EL (cell line): ENCODE measurements at places on chromosomes 16 and 17.

DNA sequence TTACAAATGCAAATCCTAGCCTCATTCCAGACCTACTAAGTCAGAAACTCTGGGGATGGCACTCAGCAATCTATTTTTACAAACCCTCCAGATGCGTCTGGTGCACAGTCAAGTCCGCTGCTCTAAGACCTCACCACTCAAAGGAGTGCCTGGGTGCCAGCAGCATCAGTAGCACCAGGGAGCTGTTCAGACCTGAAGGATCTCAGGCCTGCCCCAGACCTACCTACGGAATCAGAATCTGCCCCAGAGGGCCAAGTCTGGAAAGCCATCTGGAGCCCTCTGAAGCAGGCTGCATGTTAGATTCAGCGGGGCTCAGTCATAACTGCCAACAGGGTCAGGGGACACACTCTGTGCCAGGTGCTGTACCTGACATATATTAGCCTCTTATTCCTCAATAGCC lies 17.6 kb downstream of the MEOX1 start:
- no peak for DNase-seq

DNA sequence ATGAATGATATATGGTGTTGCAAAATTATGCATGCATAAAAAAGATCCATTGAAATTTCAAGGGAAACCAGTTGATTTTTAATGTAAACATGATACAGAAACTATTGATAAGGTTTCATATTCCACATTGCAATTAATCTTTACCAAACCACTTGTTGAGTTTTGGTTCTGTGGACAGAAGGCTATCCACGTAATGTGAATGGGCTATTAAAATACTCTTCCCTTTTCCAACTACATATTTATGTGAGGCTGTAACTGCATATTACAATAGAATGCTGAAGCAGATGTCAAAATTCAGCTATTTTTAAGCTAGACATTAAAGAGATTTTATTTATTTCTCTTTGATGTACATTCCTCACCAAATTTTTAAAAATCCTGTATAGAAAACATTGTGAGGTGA lies 33.7 kb upstream of the VPS4A start:
- no peak for DNase-seq

DNA sequence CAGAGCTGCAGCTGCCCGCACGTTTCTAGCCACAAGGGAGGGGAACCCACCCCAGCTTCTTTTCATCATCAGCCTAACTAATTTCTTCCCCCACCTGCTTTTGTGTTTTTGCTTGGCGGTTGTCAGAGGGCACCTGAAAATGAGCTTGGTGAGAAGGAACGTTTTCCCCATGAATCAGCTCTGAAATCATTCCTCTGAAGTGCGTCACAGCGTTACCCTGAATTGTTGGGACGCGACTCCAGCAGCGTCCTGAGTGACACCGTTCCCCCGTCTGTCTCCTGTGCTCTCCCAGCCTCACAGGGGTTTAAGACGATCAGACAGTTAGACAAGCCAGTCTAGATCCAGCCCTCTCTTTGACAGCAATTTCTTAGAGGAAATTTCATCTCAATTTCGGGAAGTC lies 722.9 kb upstream of the EEF2KMT start:
- DNase-seq, result no peak

DNA sequence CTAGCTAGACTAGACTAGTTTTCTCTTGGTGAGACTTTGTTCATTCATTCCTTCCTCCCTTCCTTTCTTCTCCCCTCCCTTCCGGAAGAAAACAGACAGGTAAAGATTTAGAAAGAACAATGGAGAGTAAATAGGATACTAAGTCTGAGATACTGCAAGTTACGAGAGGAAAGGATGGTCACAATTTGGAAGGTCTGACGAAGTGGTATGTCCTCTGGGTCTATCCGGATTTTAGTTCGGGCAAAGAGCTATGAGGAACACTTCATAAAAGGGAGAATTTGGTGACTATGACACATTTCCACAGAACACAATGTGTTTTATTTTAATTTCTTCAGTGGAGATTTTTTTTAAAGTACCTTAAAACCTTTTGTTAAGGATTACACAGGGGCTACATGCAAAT lies 107.7 kb downstream of the BRIP1 start:
- no peak for DNase-seq

- DNase-seq, result peak; percentile 75
These were observed at the start of gene PGS1 for GRCh38 chr17:78378225-78379130. Gene PGS1 (plus strand): TSS chr17:78378649. CDS start chr17:78378666, 17 bp downstream.

GRCh38 chr17:79838522-79839274 lies 542 bp downstream of the CBX4 start:
- DNase-seq, result peak; percentile 58

- peak; percentile 98 for DNase-seq
These were observed 2.7 kb downstream of the FHOD1 start for GRCh38 chr16:67244387-67245185.

- peak; percentile 59 for DNase-seq
These were observed 2.5 kb downstream of the TTLL6 start for GRCh38 chr17:48814504-48814903.

GRCh38 chr16:63287401-63287800 lies 1251.2 kb upstream of the CDH8 start:
- DNase-seq, result no peak

- no peak for DNase-seq
These were observed 26.1 kb upstream of the TOB1 start for GRCh38 chr17:50892101-50892776.

DNA sequence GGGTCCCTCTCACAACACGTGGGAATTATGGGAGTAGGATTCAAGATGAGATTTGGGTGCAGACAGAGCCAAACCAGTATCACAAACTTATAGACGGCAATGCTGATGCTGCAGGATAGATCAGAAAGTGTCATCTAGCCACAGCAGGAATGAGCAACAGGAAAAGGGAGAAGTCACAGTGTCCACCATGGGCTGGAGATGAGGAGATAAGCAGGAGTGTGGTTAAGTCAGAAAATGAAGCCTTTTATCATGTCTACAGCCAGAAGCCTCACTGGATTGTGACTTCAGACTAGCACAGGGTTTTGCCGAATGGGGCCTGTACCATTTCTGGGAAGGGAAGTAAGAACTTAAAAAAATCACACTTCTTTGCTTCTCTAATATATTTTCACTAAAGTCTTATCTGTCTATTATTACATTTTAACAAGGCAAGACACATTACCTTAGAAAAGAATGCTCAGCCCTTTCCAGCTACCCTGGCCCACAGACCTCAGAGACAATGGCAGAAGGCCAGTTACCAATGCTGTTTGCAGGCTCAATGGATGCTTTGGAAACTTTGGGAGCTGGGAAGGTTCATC lies 490.2 kb upstream of the SALL1 start:
- DNase-seq, result no peak

DNA sequence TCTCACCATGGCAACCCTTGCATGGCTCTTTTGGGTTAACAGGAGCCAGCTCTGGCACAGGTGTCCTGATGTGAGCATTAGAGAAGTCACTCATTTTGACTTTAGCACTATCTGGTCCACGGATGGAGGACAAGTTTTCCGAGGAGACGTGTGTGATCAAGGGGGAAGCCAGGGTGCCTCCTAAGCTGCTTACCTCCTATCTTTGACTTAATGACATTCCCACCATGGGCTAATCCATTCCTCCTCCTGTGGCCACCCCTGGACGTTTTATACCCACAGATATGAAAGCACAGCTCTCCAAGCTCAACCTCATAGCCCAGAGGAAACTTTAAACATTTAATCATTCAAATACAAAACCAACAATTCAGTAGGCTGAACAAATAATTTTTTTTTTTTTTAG lies 18.8 kb downstream of the MPP2 start:
- DNase-seq, result no peak

DNA sequence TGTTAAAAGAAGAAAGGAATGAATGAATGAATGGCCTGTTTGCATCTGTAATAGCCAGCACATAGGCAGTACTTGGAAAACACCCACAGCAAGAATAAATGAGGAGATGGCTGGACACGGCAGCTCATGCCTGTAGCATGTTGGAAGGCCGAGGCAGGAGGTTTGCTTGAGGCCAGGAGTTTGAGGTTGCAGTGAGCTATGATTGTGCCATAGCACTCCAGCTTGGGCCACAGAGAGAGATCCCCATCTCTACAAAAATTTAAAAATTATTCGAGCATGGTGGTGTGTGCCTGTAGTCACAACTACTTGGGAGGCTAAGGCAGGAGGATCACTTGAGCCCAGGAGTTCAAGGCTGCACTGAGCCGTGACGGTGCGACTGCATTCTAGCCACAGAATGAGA lies 12.5 kb downstream of the IL4R start:
- DNase-seq, result no peak

GRCh38 chr17:27609611-27610303 lies 21.2 kb upstream of the LGALS9 start:
- DNase-seq, result peak; percentile 45

DNA sequence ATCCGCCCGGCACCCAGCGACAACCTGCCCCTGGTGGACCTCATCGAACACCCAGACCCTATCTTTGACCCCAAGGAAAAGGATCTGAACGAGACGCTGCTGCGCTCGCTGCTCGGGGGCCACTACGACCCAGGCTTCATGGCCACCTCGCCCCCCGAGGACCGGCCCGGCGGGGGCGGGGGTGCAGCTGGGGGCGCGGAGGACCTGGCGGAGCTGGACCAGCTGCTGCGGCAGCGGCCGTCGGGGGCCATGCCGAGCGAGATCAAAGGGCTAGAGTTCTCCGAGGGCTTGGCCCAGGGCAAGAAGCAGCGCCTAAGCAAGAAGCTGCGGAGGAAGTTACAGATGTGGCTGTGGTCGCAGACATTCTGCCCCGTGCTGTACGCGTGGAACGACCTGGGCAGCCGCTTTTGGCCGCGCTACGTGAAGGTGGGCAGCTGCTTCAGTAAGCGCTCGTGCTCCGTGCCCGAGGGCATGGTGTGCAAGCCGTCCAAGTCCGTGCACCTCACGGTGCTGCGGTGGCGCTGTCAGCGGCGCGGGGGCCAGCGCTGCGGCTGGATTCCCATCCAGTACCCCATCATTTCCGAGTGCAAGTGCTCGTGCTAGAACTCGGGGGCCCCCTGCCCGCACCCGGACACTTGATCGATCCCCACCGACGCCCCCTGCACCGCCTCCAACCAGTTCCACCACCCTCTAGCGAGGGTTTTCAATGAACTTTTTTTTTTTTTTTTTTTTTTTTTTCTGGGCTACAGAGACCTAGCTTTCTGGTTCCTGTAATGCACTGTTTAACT lies 1.0 kb downstream of the NOG start:
- peak; percentile 54 for DNase-seq

- DNase-seq, result no peak
These were observed 1.3 kb downstream of the RAB40B start for GRCh38 chr17:82696916-82697807.

GRCh38 chr17:39118674-39119419 lies 32.6 kb downstream of the PLXDC1 start:
- no peak for DNase-seq

DNA sequence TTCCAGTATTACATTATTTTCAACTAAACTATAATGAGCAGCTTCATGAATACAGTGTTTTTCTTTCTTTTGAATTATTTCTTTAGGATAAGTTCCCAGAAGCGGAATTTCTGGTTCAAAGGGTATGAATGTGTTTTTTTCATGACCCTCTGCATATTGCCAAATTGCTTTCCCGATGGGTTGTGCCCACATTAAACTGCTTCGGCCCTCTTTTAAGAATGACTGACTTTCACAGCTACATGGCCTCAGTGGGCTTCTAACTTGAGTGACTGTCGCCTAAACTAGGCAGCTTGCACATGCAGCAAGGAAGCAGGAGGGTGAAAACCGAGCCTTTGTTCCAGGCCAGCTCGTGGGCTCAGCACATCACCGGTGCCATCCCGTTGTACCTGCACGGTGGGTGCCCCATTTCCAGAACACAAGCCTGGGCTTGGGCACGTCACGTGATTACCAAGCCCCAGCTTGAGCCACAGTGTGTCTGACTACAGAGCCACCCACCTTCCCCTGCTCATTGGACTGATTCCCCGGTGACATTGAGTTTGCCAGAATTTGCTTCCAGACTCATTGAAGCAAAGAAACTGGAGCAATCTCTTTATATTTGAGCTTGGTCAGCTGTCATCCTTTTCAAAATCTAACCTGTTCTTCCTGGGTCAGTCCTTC lies 112.8 kb downstream of the CLEC16A start:
- no peak for DNase-seq

DNA sequence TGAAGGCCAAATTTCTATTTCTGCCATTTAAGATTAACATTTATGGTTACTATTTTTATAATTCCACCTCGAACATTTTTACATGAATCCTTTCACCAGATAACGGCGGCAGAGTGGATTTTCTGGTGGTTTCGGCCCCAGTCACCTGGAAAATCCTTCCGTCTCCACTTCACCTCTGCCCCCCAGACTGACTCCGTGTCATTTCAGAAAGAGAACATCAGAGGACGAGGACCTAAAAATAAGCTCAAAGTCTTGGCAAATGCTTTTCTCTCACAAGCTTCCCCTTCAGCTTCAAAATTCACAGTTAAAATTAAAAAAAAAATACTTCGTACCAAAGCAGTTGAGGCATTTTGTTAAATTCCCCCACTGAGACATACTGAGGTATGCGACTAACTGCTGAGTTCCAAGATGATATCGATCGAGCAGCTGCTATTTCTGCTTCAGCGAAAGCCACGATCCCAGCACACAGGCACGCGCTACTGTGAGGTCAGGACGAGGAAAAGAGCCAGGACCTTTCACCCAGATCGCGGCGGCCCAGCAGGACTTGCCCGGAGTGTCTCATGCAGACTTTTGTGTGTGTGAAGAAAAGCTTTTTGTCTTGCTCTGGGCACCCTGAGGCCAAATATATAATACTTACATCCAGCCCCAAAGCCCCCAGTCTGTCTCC lies 36.8 kb downstream of the ASPA start:
- peak; percentile 8 for DNase-seq

- DNase-seq, result no peak
These were observed 6.4 kb downstream of the RPS15A start for GRCh38 chr16:18783430-18784341.

DNA sequence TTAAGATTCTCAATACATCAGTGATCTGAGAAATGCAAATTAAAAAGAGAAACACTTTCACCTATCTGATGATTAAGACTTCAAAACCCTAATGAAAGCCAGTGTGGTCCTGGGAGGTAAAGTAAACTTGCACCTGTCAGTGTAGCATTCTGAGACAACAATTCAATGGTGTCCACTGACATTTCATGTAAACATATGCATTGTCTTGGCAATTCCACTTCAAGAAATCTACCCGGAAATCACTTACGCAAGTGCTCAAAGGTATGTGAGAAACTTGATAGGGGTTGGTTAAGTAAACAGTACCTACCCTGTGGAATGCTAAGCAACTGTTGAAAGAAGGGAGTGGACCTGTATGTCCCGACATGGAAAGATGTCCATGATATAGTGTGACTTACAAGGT lies 2.1 kb downstream of the ST6GALNAC1 start:
- DNase-seq, result no peak

GRCh38 chr17:81543339-81543675 lies 8.8 kb downstream of the FAAP100 start:
- no peak for DNase-seq

- peak; percentile 48 for DNase-seq
These were observed 32.9 kb downstream of the KSR1 start for GRCh38 chr17:27489045-27489715.

- no peak for DNase-seq
These were observed 120.4 kb downstream of the SNX29 start for GRCh38 chr16:12096828-12097522.
